ENCODE measurements at places on chromosomes 2 and 18.

DNA sequence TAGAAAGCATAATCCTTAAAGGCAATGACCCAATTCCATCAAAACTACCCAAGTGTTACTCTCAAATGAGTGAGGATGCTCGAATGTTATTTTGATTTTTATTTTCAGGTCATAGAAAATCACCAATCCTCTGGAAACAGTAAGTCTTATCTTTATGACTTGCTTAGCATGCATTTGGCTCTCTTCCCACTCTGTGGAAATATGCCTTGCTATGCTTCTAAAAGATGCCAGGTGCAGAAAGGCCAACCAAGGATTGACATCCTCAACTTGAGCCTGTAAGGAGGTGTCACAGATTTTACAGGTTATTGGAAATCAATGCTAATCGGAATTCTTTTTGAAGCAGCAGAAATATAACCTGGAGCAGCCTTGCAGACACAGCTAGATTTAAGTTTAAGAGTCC, 543.9 kb upstream of the LINC00305 start:
- DNase-seq, result no peak

DNA sequence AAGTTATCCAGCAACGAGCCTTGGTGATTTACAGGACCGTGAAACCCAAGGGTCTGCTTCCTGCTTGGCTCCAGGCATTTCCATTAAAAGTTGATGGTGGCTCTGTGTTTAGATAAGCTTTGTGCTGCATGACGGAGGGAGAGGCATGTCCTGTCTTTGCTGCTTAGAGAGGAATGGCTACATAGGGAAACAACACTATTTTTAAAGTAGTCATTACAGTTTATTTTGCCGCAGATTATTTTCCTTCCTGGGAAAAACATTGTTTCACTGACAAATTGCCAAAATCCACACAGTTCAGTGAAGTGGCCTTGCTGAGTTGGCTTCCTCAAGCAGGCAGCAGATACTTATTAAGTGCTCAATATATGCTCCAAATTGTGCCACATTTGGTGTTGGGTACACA, 98.5 kb downstream of the THSD7B start:
- DNase-seq, result no peak

GRCh38 chr2:142571934-142572333, 305.5 kb upstream of the KYNU start:
- DNase-seq, result no peak

DNA sequence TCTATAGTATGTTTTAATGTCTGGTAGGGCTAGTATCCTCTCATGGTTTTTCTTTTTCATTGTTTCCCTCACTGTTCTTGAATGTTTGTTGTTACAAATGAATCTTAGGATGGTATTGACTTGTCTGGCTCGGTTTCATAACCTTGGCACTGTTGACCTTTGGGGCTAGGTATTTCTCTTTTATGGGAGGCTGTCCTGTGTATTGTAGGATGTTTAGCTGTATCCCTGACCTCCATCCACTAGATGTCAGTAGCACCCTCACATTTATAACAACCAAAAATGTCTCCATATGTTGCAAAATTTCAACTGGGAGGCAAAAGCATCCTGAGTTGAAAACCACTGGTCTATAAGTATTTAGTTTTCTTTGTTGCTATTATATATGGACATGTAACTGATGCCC, 7.0 kb upstream of the AOX1 start:
- no peak for DNase-seq

GRCh38 chr2:195732574-195732973, 75.5 kb downstream of the SLC39A10 start:
- no peak for DNase-seq

DNA sequence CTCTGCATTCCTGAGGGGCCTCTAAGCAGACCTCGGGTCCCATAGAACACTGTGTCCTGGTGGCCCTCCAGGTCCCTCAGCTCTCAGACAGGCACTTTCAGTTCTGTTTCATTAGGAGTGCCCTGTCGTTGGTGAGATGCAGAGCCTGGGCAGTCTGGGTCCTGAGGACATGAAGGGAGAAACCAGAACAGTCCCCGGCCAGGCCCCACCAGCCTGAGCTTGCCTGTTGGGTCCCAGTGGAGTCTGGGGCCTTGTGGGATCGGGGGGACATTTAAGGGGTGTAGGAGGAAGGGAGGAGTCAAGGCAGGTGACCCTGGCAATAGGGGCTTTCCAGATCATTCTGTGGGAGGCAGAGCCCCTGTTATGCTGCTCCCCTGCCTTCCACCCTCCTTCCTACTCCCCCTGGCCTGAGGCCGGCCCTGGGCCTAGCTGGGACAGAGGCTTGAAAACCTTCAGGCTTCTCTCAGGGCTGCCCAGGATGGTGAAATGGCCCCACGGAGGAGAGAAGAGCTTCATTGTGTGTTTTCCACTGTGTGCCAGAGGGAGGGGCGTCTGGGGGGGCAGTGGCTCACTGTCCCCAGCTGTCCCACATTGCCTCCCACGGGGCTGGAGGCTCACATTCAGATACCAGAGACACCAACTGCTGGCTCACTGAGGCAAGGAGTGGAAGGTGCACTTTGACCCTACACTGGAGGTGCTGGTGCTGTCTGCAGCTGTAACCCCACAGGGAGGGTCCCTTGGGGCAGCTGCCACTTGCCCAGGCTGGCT, 26.6 kb upstream of the CATIP start:
- DNase-seq, result no peak

GRCh38 chr2:190716176-190716807, 67.4 kb downstream of the NAB1 start:
- no peak for DNase-seq
